Lung (tissue), 17 donors: ENCODE measurements at places on chromosomes 2 and 18. TPM values are rescaled to one million over a fixed set of nuclear protein-coding genes. Genes with fewer than 3 reads are reported as not detected.
A peak's percentile ranks its signal among the peaks of the same experiment; 100 is the strongest.

DNA sequence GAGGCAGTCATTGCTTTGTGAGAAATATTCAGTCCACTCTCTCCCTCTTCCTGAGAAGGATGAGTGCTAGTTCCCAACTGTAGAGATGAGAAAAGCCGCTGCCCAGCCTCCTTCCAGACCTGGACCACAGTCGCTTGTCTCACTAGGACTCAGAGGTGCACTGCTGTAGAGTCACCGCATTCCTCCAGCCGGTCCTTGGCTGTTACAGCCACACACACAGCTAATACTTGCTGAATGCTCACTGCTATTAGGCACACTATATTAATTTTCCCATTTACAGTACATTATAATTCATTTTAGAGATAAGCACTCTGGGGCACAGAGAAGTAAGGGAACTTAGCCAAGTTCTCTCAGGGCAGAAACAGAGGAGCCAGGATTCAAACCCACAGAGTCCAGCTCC lies 10.0 kb upstream of the FABP1 start:
- no peak overlapping the region for H3K4me3 ChIP-seq
- H3K4me1 ChIP-seq = no peaks in the 10 kb centered on the region
- no peak overlapping the region for H3K27ac ChIP-seq
- H3K36me3 ChIP-seq = no peaks in the 10 kb centered on the region
- DNase-seq = no peak

LIMS4 gene
- polyA plus RNA-seq = 0.54 TPM

DNA sequence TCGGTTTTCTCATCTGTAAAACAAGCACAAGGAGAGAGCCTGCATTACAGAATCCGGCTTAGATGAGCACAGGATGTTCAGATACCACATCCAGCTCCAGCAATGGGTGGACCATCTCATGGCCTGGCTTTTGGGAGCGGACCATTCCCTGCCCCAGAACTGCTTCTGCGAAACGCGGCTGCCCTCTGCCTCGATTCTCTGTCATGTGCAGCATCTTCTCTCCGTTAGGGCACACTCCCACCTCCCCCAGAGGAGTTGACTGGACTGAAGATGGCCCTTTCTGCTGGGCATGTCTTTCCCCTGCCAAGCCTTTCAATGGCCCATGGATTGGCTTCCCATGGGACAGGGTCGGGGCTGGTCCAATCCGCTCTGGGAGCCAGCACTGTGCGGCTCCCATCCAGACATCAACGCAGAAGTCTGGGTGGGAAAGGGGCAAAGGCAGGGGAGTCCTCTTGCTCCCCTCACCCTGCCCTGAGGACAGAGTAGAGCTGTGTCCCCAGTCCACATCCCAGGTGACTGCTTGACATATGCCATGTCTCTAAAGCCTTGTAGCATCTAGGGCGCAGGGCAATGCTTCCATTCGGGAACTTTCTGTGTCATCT lies 14.3 kb upstream of the FAHD2A start:
- H3K27ac ChIP-seq = no peak overlapping the region
- no peaks in the 10 kb centered on the region for H3K27me3 ChIP-seq
- DNase-seq = no peak
- no peaks in the 10 kb centered on the region for H3K36me3 ChIP-seq
- H3K4me3 ChIP-seq = no peak overlapping the region

DSG2 gene
- 8.9 TPM for polyA plus RNA-seq

- no peaks in the 10 kb centered on the region for H3K27me3 ChIP-seq
- no peak overlapping the region for H3K27ac ChIP-seq
- no peak overlapping the region for H3K4me3 ChIP-seq
- H3K4me1 ChIP-seq = no peaks in the 10 kb centered on the region
- no peak for DNase-seq
Observed at GRCh38 chr18:41829647-41830516, 125.2 kb upstream of the PIK3C3 start.

GRCh38 chr2:234979204-234980167 lies 27.7 kb downstream of the SH3BP4 start:
- H3K36me3 ChIP-seq = no peaks in the 10 kb centered on the region
- DNase-seq = no peak
- peaks cover 31% of the 10 kb centered on the region for H3K4me1 ChIP-seq
- H3K27me3 ChIP-seq = no peaks in the 10 kb centered on the region
- no peak overlapping the region for H3K4me3 ChIP-seq

DNA sequence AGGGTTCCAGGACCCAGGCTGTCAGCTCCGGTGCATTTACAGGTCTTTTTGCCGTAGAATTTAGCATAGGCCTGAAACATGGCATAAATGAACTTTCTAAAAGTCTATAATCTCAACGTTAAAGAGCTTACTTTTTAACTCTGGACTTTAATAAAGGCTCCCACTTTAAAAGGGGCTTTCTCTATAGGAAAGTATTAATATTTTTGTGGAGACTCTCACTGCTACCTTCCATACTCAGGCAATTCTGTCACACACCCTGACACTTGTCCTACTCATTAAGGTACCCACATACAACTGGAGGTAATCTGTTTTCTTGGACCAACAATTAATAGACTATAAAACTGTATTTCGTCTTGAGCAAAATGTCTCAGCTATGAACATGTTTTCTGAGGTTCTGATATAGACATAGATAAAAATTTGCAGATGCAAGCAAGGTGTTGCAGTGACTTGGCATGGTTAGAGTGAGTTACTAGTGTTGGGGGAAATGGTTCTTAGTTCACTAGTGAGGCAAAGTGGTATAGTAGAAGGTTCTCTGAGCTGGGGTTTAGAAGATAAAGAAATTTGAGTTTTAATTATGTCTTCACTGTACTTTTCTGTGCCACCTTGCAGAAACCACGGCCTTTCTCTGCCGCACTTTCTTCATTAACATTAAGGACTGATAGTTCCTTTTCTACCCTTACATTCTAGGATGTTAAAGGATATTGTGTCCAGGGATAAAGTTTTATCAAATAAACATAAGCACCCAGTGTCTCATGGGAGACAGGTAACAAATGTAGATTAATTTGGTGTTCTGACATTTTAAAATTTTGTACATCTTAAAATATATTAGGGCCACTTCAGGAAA lies 10.8 kb upstream of the NR4A2 start:
- DNase-seq = no peak
- peak overlapping the region; percentile 93 for H3K27ac ChIP-seq
- no peaks in the 10 kb centered on the region for H3K27me3 ChIP-seq
- no peaks in the 10 kb centered on the region for H3K4me1 ChIP-seq

SLC1A4 gene
- 6.3 TPM for polyA plus RNA-seq

BMP10 gene
- polyA plus RNA-seq = not detected

DNA sequence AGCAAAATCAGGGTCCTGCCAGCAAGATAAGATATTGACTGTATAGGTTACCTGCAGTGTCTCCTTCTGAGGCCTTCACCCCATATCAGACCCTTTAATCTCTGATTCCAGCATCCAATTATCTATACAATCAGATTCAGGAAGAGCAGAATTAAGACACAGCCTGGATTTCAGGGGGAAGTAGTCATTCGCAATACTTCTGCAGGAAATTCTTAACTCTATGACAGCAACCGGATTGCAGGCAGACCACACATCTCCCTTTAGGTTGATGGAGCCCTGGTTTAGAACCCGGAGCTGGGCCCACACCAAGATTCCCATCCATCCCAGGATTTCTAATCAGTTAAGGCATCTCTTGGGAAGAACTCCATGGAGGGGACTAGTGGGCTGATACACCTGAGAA lies 9.5 kb downstream of the ARL4C start:
- no peak overlapping the region for H3K4me3 ChIP-seq
- no peaks in the 10 kb centered on the region for H3K36me3 ChIP-seq
- DNase-seq = no peak

MAPK4 gene
- polyA plus RNA-seq = 10.7 TPM
